ENCODE measurements at places on chromosomes 13 and 19.

DNA sequence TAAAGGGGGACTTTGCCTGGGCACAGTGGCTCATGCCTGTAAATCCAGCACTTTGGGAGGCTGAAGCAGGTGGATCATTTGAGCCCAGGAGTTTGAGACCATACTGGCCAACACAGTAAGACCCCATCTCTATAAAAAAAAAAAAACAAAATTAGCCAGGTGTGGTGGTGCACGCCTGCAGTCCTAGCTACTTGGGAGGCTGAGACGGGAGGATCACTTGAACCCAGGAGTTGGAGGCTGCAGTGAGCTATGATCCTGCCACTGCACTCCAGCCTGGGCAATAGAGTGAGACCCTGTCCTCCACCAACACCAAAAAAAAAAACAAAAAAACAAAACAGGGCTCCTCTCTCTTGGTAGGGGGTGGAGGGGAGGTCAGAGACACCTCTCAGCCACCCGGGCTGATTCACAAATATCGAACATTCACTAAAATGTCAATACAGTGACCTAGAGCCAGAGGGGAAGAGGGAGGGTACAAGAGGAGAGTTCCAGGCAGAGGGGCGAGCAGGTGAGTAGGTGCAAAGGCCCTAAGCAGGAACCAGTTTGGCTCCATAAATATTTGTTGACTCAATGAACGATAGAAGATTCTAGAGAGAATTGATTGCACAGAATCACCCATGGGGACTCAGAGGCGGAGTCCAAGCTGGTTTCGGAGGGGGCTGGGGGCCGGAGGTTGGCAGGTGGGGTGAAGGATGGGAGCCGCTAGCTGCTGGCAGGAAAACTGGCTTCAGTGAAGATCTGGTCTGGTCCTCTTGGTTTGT is 1.0 kb upstream of the CREB3L3 start:
- no peaks in the 10 kb centered on the region for H3K27me3 ChIP-seq
- H3K27ac ChIP-seq = no peak overlapping the region
- H3K4me1 ChIP-seq = peaks cover 9% of the 10 kb centered on the region
- H3K4me3 ChIP-seq = no peak overlapping the region

DNA sequence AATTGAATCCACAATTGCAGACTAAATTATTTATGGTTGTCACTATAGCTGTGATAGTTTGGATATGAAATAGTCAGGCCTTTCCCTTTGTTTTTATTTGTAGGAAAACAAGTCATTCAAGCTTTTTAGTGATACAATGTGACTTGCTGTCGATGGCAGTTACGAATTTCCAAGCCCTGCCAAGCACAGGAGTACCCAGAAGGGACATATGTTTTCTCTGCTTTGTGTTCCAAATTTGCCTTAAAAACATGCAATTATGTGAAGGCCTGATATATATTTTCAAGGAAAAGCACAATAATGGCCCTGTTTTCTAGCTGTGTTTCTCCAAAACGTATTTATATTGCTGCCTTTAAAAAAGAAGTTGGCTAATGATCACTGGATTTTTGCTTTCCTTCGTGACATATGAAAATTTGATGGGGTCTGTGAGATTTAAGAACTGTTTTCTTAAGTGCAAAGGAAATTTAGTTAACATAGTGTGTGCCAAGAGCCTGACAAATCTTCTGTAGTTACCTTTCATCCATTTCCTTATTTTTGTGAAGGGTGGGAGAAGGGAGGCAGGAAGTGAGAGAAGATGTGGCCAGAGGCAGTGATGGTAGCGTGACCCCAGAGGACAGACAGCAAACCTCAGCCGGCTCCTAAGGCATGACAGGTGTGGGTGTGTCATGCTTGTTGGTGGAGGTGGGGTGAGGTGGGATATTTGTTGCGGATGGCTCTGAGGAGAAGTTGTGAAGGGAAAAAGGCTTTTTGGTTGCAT is 79.6 kb downstream of the TEX26 start:
- H3K4me1 ChIP-seq = no peaks in the 10 kb centered on the region
- H3K27me3 ChIP-seq = no peaks in the 10 kb centered on the region
- DNase-seq = no peak
- no peak overlapping the region for H3K4me3 ChIP-seq

DNA sequence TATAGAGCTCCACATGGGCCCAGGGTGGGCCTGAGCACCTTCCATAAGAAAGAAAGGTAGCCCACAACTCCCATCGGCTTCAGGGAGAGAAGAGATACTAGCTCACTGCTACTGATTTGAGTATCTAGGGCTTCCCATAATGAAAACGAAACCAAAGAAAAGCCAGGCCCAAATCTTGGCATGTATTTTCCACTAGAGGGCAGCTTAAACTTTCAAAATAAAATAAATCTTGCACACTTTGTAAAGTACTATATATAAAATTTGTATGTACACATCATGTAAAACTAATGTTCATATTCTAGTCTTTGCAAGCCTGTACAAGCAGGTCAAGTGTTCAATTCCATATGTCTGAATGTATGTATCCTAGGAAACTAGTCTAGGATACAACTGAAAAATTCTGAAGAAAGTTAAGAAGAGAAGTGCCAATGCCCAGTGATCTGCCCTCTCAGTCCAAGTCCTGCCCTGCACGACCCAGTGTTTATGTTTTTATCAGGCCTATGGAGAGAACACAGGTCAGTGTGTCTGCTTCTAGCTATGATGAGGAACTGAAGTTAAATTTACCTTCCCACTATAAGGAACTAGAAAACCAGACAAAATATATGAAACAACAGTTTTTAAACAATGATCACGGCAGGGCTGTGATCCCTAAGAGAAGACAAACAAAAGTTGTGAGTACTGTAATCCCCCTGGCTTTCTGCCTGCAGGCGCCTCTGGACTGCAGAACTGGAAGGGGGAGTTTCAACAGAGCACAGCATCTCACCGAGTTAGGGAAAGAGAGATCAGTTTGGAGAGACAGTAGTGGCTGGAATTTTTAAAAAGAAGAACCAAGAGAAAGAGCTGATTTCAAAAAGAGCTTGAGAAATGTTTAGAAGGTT is 475.7 kb downstream of the UQCRFS1 start:
- H3K27me3 ChIP-seq = no peaks in the 10 kb centered on the region
- no peaks in the 10 kb centered on the region for H3K36me3 ChIP-seq
- no peak for DNase-seq
- no peak overlapping the region for H3K27ac ChIP-seq
- no peak overlapping the region for H3K4me3 ChIP-seq

DNA sequence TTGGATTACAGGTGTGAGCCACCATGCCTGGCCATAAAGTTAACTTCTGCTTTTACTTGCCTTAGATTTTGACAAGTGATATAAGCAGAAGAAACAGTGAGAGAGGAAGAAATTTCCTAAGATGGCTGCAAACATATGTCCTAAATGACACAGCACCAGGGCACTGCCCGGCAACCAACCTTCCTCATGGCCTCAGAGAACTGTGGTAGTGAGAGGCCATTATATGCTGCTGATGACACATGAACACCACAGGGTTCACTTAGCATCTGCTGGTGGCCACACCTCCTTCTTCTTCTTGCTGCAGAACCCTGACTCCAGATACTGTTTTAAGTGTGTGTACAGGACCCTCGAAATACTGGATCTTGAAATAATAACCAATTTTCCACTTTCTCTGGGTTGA is 88.2 kb downstream of the KCTD12 start:
- no peaks in the 10 kb centered on the region for H3K27me3 ChIP-seq
- no peak for DNase-seq
- H3K4me3 ChIP-seq = no peak overlapping the region
- no peaks in the 10 kb centered on the region for H3K36me3 ChIP-seq
- H3K27ac ChIP-seq = no peak overlapping the region
- H3K4me1 ChIP-seq = no peaks in the 10 kb centered on the region

DNA sequence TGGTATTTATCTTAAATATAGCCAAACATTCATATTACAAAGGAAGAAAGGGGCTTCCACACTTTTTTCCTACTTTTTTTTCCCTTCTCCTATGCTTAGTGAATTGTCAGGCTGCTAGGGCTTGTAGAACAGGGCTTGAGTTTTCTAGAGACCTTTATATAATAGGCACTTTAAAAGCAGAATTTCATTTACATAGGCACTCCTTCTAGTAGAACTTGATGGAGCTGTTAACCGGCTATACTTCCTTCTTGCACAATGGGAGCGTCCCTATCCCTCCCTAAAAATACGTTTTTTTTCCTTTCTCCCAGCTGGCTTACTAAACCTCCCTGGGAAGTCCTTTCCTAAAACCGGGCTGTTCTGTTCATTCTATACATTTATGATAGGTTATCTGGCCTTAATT is 1.1 kb downstream of the TRIM13 start:
- no peak for DNase-seq
- H3K36me3 ChIP-seq = peaks cover 15% of the 10 kb centered on the region
- H3K27ac ChIP-seq = peak overlapping the region; percentile 83
- peak overlapping the region; percentile 82 for H3K4me3 ChIP-seq
- H3K4me1 ChIP-seq = peaks cover 66% of the 10 kb centered on the region

DNA sequence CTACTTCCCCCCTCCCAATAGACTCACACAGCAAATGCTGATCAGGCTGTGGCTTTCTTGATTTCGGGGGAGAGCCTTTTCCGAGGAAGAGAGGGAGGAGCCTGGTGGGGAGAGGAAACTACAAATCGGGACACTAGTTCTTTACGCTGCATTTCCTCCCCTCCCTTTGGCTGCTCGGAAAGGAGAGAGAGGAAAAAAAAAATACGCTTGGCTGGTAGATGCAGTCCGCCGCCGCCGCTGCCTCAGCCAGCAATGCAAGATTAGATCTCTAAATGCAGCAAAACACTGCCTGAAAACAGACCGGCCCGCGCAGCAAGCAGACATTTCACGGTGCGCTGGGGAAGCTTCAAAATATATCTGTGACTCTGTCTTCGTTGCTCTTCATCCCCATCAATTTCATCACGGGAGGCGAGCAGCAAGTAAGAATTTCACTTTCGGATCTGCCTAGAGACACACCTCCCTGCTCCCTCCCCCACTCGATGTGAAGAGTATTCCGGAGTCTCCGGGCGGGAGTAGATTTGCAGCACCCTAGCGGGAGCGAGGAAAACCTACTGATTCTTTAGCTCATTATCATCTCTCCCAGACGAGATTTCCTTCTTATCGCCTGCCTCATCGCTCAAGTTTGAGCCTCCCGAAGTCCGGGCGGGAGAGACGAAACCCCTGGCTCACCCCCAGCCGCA is at the start of gene PCDH17:
TSS of gene PCDH17 (plus strand) at position 149 of the 680 bp plus-strand sequence. CDS start 803 bp downstream, outside the sequence.
- no peaks in the 10 kb centered on the region for H3K36me3 ChIP-seq
- no peak within 1 kb of the TSS for H3K27ac ChIP-seq
- peak within 1 kb of the TSS; percentile 42 for H3K4me3 ChIP-seq
- H3K27me3 ChIP-seq = peaks cover 4% of the 10 kb centered on the region
- peaks cover 27% of the 10 kb centered on the region for H3K4me1 ChIP-seq
- DNase-seq = peak; percentile 27

DNA sequence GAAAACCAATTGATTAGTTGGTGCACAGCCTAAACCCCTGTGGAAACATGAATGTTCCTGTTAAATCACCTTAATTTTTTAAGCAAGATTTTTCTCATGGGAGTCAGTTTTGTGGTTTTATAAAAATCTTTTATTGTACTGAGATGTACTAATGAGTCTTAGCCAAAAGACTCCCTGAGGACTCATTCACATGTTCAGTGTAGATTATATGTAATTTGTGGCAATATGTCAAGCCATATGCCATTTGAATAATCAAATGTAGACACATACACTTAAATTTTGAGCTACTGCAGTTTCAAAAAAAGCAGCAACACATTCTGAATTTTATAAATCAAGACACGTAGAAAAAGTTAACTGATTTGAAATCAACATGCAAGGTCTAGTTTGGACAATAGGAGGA is 395.2 kb downstream of the MYO16 start:
- H3K27me3 ChIP-seq = no peaks in the 10 kb centered on the region
- H3K4me3 ChIP-seq = no peak overlapping the region
- no peaks in the 10 kb centered on the region for H3K4me1 ChIP-seq
- DNase-seq = no peak
- H3K27ac ChIP-seq = no peak overlapping the region

- no peak overlapping the region for H3K4me3 ChIP-seq
- peak overlapping the region; percentile 9 for H3K27ac ChIP-seq
- H3K36me3 ChIP-seq = peaks cover 19% of the 10 kb centered on the region
Measured at GRCh38 chr13:99347335-99347878, 40.2 kb upstream of the GPR183 start.

GRCh38 chr19:12974301-12975220 is 5.2 kb downstream of the DAND5 start:
- H3K4me1 ChIP-seq = no peaks in the 10 kb centered on the region
- no peaks in the 10 kb centered on the region for H3K27me3 ChIP-seq

DNA sequence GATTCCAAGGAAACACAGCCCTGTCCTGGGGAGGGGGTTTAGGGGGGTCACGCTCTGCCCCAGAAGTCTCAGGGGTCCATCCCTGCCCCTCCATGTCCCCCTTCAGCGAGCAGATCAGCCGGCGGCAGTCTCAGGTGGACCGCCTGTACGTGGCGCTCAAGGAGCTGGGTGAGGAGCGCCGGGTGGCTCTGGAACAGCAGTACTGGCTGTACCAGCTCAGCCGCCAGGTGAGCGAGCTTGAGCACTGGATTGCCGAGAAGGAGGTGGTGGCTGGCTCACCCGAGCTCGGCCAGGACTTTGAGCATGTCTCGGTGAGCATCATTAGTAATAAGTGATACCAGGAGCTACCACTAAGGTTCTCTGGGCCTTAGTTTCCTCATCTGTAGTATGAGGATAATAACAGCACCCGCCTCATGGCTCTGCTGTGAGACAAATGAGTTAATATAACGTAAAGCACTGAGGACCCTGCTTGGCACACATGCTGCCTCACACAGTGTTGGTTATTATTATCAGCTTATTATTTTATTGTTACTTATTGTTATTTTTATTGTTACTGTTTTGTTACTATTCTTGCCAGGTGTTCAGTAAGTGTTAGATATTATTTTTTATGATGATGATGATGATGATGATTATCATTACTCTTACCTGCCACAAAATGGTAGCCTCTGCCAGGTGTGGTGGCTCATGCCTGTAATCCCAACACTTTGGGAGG is 20.5 kb upstream of the SHKBP1 start:
- H3K4me1 ChIP-seq = no peaks in the 10 kb centered on the region
- H3K36me3 ChIP-seq = no peaks in the 10 kb centered on the region
- no peak overlapping the region for H3K27ac ChIP-seq
- H3K27me3 ChIP-seq = no peaks in the 10 kb centered on the region
- H3K4me3 ChIP-seq = no peak overlapping the region

Data from CD4-positive, alpha-beta memory T cell (primary cell).